Smooth muscle cell of the pulmonary artery (primary cell): ENCODE measurements at places on chromosomes 1 and 21. TPM values are rescaled to one million over a fixed set of nuclear protein-coding genes. Genes with fewer than 3 reads are reported as not detected.

The LMX1A gene
- not detected in 2 replicates for total RNA-seq

The KCNH1 gene
- 0.63 and 8.9 TPM in 2 replicates for total RNA-seq

The COL8A2 gene
- 6.6 and 13.8 TPM in 2 replicates for total RNA-seq

The S100A7A gene
- total RNA-seq: not detected in 2 replicates

The EVI5 gene
- total RNA-seq: 54.2 and 71.5 TPM in 2 replicates
